ENCODE measurements at places on chromosomes 7 and 10.

DNA sequence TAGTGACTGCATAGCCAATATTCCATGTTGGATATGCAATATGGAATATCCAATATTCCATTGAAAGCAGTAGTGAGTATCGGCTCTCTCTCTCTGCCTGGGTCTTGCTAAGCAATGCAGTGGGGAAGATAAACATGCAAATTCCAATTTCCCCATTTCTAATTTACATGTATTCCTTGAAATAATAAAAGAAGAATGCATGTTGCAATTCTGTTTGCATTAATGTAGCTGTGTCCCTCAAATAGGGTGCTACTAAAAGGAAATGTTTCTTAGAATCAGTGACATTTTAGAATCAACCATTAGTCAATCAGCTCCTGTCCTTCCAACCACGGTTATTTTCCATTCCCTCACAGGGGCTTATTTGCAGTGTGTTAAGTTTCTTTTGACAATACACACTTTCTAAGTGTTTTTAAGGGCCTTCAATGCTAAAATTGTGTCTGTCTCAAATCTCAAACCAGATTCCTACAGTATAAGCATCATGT, 46.7 kb downstream of the AFAP1L2 start:
- no peak for DNase-seq

- no peak for DNase-seq
These were observed 1.1 kb downstream of the VGF start for GRCh38 chr7:101164071-101164840.

GRCh38 chr10:99143011-99143410, 92.6 kb downstream of the HPSE2 start:
- DNase-seq = no peak

DNA sequence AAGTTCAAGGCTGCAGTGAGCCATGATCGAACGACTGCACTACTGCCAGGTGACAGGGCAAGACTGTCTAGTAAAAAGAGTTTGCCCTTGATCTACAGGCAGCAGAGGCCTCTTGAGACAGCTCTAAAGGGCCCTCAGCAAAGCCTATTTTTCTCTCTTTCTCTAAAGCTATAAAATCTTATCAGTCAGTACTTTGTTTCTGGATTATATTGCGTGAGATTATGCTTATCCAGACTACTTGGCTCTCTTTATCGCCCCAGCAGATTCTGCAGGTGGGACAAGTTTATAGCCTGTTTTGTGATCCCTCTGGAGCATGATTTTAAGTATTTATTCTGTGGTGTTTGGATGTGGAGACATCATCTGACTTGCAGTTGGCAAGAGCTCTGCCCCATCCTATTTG, 2.7 kb downstream of the RPP38 start:
- DNase-seq = no peak

DNA sequence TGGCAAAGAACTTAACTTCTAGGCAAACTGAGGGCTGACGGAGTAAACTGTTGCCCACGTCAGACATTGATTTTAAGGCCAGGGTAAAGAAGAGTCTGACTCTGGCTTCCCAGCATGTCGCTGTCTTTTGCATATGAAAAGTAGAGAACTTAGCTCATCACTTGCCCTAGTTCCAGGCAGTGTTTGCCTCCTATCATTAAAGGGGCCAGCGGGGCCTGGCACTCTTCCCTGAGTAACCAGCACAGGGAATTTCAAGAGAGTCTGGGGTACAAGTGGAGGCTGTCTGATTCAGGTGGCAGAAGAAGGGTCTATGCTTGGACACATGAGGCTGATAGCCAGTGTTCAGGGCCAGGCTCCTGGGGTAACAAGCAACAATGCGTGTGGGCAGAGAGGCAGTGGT, 4.8 kb downstream of the DENND2A start:
- DNase-seq = no peak

DNA sequence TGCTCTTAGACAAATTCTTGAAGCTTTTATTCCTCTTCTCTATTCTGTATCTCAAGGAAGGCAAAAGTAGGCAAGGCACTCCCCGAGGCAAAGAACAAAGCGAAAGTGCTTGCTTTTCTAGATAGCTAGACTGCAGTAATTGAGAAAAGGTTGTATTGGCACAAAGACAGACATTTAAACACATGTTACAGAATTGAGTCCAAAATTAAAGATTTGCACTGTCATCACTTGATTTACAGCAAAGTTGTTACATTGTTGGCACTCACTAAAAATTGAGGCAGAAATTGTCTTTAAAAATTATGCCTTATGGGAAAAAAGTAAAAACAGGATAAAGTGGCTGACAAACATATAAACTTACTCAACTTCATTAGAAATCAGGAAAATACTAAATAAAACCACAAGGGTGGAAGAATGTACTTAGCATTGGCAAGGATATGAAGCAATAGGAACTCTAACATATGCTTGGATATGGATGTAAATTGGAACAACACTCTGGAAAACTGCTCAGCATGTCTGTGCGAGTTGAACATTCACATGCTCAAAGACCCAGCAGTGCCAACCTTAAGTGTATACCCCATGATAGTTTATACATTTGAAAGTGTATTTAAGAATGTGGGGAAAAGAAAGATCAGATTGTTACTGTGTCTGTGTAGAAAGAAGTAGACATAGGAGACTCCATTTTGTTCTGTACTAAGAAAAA, 491.3 kb downstream of the GLRX3 start:
- DNase-seq = no peak

GRCh38 chr7:72403458-72404076, 8.6 kb downstream of the CALN1 start:
- DNase-seq = no peak

DNA sequence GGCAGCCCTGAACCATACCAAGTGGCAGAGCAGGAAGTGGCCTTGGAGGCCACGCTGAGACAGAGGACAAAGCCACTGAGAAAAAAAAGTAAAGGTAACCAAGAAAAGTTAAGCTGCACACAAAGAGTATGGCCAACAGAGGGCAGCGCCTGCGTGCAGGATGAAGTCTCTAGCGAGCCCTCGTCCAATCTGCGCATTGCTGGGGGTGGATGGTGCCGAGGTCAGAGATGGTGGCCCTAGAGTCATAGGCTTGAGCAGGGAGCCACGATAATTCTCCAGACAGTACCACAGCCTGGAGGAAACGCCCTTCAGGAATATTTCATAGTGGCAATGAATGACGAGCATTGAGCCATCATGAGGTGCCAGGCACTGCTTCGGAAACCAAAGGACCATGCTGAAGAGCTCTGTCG, 9.7 kb downstream of the ATP6V0E2 start:
- peak; percentile 32 for DNase-seq

GRCh38 chr7:150845421-150845861, 6.9 kb upstream of the AOC1 start:
- DNase-seq = no peak

- DNase-seq = no peak
These were observed 23.4 kb upstream of the SMIM30 start for GRCh38 chr7:113141803-113142202.
